Activated T-cell treated with anti-CD3 and anti-CD28 coated beads for 24 hours (primary cell): ENCODE measurements at places on chromosomes 1 and 21.

DNA sequence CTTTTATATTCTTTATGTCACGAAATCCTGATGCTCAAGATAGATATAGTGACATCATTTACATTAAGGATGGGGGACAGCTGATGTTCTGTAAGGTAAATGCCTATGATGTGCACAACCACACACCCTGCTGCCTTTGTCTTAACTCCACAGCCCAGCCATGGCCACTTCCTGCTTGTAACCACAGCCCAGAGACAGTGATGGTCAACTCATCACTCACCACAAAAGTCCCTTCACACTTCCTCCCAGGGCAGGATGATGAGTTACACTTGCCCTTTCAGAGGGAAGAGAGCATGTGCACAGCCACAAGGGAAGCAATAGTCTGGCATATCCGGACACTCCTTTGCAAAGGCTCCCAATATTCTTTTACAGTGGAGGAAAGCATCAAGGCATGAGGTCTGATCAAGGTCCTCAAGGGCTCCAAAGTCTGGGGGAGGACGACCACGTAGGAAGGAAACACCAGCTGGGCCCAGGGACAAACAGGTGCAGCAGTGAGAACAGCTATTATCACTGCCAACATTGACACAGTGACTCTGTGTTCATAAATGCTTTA lies 53.8 kb downstream of the PLPP3 start:
- DNase-seq, result no peak

DNA sequence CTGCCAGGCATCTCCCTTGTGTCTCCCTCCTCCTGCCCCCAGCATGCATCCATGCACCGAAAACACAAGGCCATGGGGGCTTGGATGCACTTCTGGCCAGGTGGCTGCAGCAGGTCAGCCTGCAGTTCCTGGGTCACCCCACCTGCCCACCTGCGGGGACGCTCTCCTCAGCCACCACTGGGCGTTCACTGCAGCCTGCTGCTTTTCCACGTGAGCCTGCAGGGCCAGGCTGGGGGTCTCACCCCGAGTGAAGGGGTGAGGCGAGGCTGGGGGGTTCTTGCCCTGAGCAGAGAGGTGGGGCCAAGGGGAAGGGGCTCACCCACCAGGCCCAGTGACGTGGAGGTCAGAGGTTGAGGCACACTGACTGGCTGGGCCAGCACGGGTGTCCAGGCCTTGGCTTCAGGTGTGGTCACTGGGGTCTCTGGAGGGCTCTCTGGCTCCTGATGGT lies 64.6 kb downstream of the WNT9A start:
- no peak for DNase-seq

DNA sequence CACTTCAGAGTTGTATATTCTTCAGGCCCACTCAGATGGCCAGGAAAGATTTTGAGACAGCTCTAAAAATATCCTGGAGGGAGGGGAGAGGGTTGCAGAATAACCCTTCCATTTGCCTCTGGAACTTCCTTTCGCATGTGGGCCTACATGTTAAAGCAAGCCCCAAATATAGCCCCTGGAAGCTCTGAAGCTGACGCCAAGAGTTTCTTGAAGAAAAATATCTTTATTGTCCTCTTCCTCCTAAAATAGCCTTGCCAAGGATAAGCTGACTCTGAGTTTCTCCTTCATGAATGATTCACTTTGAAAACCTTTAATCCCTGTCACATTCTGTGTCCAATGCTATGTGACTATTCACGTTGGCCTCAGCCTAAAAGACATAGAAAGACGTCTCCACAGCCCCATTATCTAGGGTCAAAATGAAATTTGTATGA lies 6.4 kb downstream of the C1orf116 start:
- no peak for DNase-seq

DNA sequence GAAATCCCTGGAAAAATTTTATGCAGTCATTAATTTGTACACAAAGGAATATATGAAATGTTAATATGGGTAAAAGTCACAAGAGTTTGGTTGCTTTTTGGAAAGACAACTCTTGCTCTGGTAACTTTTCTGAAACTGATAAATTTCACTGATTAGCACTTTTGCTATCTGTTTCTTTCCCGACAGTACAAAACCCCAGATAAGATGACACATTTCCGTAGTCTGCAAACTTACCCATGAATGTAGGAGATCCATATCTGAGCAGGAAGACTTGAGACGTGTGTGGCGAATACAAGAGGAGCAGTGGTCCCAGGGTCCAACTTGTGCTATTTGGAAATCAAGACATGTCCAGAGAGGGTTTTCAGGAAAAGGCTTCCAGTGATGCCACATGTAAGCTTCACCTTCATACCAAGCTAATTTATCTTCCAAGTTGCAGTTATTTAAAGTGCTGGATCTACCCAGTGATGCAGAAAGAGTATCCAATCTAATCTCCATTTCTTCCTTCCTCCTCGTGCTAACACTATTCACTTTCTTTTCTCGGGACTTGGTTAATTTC lies 35.9 kb upstream of the SAMSN1 start:
- no peak for DNase-seq

GRCh38 chr21:36708286-36709029 lies 9.5 kb downstream of the SIM2 start:
- no peak for DNase-seq

DNA sequence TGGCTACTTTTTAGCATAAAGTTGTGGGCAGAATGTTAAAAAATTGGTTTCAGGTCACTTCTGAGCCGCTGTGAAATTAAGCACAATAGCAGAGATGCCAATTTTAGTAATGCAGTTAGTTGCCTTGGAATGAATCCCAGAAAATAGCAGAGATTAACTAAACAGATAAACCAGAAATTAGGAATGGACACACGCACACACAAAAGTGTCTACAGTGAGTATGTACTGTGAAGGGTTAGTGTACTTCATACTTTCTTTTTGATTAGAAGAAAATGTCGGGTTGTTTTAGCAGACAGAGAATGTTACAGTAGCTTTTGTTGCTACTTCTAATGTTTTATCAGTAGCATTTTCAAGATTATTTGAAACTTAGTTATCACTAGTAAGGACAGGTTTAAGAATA lies 106.7 kb downstream of the LEPR start:
- DNase-seq, result no peak

GRCh38 chr1:6743189-6744101 lies 41.8 kb upstream of the CAMTA1 start:
- no peak for DNase-seq

DNA sequence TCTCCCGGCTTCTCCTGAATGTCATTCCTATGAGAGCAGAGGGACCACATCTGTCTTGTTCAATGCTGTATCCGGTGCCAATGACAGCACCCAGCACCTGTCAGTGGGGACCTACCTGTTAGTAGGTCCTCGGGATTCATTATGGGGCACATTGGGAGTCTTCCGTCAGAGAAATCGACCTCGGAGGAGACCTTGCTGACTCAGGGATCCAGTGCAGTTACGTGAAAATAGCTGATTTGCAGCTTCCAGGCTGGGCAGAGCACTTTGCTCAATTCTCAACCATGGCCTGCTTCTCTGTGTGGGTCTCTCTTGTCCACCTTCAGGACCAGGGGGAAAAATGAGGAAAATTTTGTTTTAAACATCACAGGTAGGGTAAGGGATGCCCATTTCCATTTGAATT lies 130.2 kb downstream of the PRDM2 start:
- no peak for DNase-seq

DNA sequence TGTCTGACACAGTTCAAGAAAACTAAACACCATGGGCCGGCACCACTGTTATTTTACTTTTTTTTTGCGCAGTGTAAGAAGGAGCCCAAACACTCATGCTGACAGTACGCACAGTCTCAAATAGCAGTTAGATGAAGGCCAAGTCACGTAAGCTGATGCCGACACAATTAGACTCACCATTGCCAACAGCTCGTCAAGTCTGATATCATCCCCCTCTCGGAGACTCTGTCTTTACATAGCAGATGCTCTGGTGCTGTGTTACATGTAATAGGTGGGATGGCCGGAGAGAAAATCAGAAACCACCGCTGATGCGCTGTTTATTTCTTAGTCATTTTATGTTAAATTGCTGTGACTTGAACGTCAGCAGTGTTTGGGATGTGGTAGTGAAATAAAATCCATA lies 49.3 kb downstream of the TGFB2 start:
- DNase-seq, result no peak

DNA sequence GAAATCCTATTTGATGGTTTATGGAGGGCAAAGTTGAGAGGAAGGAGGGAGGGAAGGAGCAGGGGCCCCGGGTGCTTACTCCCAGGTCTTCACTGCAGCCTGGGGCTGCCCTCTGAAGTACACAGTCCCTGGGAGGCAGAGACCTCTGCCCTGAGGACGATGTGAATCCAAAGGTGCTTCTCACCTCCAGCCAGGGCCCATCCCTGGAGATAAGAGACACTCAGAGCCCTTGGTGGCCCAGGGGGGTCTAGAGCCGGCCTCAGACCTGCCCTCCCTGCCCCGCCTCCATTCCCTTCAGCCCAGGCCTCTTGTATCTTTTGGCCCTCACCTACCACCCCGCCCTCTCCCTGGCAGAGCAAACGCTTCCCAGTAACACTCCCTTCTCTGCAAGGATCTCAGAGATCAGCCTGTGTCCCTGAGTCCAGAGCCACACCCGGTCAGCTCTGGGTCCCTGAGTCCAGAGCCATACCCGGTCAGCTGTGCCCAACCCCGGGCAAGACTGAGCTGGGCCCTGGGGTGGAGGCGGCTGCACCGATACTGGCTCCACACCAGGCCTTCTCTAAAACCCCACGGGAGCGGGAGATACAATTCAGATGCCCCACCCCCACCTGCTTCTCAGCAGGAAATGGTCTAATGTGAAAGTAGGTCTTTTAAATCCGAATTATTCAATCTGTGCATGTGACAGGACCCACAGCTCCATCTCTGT lies 3.6 kb upstream of the GNB1 start:
- no peak for DNase-seq

- no peak for DNase-seq
Measured at GRCh38 chr1:209807509-209807908, 1.6 kb upstream of the IRF6 start.

DNA sequence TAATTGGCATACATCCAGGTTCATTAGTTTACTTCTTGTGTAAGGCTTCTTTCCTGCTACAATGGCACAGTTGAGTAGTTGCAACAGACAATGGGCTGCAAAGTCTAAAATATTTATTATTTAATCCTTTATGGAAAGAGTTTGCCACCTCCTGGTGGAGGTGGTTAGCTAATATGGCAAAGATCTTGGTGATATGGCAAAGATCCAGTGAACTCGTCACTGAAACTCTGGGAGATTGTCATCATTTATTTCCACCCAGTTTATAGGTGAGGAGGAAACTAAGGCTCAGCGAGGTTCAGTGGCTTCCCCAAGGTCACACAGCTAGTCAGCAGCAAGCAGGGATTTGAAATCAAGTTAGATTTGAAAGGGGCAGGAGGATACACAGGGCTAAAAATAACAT lies 16.1 kb upstream of the IFFO2 start:
- no peak for DNase-seq

DNA sequence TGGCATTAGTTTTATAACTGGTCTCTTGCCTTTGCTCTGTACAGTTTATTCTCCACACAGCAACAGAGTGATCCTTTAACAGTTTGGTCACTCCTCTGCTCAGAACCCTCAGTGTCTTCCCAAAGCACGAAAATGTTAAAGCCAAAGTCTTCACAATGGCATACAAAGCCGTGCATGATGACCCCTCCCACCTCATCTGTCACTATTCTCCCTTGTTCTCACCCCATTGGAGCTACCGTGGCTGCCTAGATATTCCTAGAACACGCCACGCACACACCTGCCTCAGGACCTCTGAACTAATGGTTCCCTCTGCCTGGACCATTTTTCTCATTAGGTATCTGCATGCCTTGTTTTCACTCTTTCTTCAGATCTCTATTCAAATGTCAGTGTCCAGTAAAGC lies 8.6 kb upstream of the SEMA4A start:
- no peak for DNase-seq

DNA sequence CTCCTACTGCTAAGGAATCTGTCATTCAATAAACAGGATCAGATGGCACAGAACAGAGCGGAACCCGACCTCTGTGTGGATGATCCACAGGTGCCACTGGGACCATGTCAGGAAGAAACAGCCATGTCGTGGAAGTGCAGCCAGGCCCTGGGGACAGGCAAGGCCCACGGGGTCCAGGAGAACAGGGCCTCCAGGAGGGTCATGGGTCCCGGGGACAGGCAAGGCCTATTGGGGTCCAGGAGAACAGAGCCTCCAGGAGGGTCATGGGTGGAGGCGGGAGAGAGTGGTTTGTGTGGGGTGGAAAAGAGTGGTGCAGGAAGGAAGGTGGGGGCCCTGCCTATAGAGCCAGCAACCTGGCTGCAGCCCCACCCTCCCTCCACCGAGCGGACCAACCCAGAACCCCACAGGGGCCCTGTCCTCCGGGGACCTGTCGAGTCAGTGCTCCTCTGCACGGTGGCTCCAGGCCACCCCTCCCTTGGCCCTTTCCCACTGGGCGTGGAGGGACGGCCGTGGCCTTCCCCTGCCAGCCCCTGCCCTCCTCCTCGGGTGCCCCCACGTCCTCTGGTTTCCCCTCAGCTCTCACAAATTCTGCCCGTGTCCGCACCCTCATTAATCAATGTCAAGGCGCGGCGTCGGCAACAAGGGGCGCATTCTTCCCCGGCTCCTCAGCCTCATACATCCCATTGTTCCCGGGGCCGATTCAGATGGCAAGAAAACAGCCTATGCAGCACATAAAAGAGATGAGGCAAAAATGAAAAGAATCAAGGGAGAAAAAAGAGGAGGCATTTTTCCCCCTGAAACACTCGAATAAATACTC lies 146.4 kb downstream of the PRDM16 start:
- DNase-seq, result no peak

GRCh38 chr1:200739702-200740570 lies 1.2 kb downstream of the CAMSAP2 start:
- no peak for DNase-seq

GRCh38 chr1:182142621-182143020 lies 81.1 kb upstream of the ZNF648 start:
- DNase-seq, result no peak

GRCh38 chr1:197127246-197127912 lies 19.1 kb downstream of the ASPM start:
- DNase-seq, result no peak

DNA sequence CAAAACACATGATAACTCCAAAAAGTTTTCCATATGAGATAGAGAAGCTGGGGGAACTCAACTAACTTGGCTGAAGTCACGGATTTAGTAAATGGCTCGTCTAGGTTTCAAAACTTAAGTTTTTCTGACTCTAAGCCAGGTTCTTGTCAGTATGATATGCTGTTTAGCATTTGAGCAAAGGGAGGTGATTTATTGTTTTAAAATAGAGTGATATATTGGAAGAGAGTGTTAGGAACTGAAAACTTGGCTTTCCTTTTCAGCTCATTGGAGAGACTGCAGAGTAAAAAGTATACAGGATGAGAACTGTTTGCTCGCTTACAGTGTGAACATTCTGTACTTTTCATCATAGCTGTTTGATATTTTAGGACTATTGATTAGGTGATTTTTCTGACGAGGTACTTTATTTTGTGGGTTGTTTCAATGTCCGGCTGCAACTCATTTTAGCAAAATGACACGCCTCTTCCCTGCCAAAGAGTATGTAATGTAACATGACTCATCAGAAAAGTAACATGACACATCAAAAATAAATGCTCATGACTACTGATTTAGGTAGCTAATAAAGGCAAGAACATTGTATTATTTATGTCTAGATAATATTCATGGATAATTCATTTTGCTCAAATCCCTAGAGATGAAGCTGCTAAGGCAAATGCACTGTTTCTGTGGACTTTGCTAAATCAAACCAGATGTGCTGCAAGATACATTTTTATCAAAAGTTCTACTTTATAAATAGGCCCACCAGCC lies 355.1 kb downstream of the GPATCH2 start:
- DNase-seq, result no peak

GRCh38 chr21:42162831-42163510 lies 56.0 kb upstream of the ABCG1 start:
- DNase-seq, result no peak

GRCh38 chr1:229150518-229150917 lies 120.4 kb upstream of the RAB4A start:
- DNase-seq, result no peak

GRCh38 chr21:33687634-33688033 lies 45.3 kb downstream of the ITSN1 start:
- DNase-seq, result no peak
